ENCODE measurements at places on chromosomes 7 and 10.

GRCh38 chr7:126778101-126778500 is 474.6 kb downstream of the GRM8 start:
- DNase-seq: no peak

DNA sequence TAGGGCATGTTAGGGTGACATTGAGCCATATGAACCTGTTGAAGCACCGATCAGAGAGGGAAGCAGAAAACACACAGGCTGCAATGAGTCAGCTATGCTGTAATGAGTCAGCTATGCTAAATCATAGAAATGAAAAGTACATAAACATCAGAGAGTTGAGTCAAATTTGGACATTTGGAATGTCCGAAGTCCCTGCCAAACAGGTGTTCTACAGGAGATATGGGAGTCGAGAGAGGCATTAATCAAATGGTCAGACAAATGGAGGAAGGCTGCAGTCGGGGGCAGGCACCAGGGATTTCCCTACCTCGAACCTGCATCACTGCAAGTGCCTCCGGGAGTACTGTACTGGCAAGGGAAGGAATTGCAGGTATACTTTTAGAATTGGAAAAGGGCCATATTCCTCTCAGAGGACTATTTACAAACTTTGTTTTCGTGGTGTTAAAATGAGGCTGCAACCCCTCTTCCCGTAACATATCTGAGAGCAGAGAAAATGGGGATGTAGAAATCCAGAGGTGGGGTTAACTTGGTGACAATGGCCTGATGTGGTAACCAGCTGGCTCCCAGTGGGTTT is 8.8 kb upstream of the ZC3HAV1 start:
- DNase-seq: no peak

- no peak for DNase-seq
Observed at GRCh38 chr10:94412449-94412848, 10.1 kb downstream of the TBC1D12 start.

- DNase-seq: no peak
Observed at GRCh38 chr7:130151591-130152492, 53.4 kb downstream of the TMEM209 start.

DNA sequence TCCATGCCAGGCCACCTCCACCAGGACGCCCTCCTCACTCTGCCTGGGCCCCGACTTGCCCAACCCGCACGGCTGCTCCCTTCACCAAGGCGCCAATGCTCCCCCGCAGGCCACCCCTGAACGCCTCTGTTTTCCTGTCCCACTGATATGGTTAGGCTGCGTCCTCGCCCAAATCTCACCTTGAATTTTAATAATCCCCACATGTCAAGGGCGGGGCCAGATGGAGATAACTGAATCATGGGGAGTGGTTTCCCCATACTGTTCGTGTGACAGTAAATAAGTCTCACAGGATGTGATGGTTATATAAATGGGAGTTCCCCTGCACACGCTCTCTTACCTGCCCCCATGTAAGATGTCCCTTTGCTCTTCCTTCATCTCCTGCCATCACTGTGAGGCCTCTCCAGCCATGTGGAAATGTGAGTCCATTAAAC is 29.8 kb downstream of the RSU1 start:
- DNase-seq: peak; percentile 33

DNA sequence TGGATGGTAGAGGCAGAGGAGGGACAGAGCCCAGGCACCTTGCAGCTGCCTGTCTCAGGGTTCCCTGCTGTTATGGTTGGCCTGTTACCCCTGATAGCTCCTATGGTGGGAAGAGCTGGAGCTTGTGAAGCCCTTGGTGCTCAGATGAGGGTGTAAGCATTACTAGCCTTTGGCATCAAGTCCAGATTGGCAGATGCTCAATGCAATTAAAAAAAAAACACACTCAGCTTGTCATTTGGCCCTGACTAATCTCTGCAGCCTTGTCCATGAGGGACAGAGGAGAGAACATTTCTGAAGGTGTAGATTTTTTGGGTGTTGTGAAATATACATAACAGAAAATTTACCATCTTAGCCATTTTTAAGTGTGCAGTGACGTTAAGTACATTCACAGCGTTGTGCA is 86.3 kb downstream of the PLPP4 start:
- no peak for DNase-seq

DNA sequence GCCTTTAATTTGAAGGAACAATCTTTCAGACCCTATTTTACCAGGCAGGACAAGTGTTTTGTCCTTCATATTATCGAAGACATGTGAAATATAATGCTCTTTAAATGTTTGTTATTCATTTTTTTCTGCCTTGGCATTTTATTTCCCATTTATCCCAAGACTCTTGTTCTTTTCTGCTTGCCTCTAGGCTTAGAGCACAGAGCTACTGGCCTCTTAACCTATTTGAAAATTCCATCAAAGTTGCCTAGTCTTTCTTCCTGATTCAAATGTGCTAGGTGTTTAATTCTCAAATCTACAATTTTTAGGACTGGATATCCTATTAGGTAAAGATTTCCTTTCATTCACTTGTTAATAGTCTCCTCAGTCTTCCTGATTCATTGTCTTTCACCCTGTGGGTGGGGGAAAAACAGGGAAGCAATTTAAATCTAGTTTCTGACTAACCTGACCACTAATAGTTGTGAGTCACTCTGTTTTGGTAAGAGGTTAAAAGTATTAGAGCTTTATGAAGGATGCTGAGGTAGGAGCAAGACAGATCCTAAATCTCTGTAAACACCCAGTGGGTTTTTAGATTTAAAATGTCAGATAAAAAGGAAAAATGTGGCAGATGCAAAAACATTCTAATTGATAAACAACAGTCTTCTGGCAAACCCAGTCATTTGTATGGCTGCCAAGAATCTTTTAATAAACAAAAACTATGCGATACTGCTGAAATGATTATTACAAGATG is 1.5 kb downstream of the LIPK start:
- DNase-seq: no peak

DNA sequence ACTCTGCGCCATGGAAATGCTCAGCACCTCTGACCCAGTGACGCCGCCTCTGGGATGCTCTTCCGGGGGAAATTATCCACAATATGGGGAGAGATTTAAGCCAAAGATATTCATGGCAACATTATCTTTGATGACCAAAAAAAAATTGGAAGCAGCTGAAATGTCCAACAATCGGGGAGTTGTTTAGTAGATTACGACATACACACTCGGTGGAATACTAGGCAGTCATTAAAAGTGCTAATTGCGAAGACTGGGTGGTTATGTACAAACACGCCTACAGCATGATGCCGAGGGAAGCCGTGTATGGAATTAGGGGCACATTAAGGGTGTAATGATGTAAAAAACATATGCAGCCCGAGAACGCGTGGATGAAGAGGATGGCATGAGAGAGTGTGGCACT is 75.2 kb downstream of the UNCX start:
- DNase-seq: no peak

DNA sequence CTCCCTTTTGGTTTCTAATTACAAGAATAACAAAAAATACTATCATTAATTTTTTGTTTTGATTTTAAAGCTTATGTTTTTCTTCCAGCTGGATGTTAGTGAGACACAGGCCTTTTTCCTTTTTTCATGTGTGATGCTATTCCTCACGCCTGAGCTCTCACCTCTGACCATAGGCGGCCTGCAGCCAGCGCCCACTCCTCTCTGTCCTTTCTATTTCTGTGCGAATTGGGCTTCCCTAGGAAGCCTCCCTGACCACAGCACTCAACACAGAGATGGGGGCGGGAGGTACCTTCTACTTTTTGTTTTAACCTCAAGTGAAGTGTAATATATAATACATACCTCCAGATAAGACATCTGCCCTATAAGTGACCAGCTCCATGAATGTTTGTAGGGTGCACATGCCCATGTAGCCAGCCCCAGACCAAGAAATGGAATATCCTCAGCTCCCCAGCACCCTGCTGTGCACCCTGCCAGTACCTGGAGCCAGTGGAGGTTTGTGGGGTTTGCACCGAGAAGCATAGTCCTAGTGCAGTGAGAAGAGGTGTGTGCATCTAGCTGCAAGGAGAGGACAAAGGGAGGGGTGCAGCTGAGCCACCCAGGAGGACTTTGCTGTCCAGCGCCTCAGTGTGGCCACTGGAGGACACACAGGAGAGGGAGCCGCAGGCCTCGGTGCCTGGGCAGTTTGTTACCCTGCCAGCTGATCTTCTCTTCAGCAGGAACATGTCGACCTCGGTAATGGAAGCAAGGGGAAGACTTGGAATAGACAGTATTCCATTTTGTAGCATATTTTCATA is 38.5 kb downstream of the BNIP3 start:
- no peak for DNase-seq

DNA sequence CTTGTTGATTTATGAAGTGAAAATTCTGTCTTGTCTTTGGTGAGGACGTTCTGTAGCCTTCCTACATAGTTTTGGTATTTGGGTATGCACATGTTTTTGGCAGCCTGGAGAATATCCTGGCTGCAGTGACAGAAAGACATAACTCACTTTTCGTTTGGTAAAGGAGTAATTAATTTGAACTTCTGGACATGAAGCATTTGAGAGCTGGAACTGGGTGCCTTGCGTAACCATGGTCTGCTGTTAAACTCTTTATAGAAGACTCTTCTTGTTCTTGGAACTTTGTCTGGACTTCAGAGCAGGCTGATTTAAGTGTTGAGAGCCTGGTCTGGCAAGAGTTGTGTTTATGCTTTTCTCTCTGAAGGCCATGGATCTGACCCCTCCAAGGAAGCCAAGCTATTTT is 231.3 kb downstream of the LRMDA start:
- no peak for DNase-seq

DNA sequence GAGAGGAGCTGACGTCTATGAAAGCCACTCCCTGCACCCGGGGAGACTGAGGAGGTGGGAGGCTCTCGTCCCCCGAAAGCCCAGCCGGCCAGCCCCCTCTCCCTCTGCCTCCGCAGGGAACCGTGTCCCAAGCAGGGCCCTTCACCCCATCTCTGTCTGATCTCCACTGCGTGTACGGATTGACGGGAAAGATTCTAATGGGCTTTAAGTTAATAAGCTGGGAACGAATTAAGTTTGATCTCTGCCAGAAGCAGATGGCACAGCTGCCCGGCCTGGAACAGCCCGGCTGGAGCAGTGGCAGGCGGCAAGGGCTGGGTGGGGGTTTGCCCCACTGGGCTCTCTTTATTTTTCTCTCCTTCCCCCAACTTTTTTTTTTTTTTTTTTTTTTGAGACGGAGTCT is 6.1 kb upstream of the SLC29A4 start:
- no peak for DNase-seq

DNA sequence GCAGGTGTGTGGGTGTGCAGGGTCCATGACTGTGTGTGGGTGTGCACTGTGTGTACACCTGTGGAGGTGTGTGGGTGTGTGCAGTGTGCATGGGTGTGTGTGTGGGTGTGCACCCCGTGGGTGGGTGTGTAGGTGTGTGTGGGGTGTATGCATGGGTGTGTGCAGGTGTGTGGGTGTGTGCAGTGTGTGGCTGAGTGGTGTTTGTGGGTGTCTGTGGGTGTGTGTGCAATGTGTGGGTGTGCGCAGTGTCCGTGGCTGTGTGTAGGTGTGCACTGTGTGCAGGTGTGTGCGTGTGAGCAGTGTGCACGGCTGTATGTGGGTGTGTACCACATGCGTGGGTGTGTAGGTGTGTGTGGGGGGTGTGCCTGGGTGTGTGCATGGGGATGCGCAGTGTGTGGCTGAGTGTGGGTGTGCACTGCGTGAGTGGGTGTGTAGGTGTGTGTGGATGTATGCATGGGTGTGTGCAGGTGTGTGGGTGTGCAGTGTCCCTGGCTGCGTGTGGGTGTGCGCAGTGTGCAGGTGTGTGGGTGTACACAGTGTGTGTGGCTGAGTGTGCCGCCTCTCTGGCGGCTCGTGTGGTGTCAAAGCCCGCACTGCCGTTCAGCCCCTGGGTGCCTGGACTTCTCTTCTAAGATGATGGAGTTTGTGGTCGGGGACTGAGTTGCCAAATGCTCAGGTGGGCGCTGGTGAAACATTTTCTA is 208.3 kb downstream of the DNAJB6 start:
- no peak for DNase-seq

GRCh38 chr7:16494955-16495719 is 29.6 kb upstream of the SOSTDC1 start:
- no peak for DNase-seq

- DNase-seq: no peak
Observed at GRCh38 chr10:58209669-58210068, 58.0 kb downstream of the IPMK start.

- DNase-seq: no peak
Observed at GRCh38 chr7:108634535-108634934, 64.9 kb downstream of the DNAJB9 start.

DNA sequence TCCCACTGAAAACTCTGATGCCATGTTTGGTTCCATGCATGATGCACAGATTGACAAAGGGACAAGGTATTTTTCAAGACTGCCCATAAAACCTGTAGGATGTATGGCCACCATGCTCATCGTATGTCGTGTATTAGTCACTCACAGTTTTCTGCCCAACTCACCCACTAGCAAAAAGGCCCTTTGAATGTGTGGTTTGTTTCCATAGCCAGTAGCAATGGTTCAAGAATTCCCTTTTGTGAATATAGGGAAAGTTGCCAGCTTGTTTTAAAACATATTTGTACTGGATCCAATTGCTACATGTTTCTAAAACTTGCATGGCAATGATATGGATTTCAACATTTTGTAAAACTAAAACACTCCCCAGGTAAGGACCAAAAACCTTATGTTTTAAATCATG is 280.9 kb upstream of the YAE1 start:
- no peak for DNase-seq

DNA sequence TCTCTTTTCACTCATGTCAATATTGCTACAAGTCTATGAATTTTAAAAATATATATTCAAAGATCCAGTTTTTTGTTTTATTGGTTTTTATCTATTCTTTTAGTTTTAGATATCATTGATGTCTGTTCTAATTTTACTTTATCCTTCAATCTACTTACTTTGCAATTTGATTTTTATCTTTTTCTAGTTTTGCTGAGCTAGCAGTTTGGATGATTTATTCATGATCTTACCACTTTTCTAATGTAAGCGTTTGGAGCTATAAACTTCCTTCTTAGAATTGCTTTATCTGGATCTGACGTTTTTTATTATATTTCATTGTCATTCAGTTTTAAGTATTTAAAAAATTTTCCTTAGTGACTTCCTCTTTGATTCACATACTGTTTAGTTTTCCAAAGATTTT is 664.5 kb upstream of the VSTM2A start:
- no peak for DNase-seq

DNA sequence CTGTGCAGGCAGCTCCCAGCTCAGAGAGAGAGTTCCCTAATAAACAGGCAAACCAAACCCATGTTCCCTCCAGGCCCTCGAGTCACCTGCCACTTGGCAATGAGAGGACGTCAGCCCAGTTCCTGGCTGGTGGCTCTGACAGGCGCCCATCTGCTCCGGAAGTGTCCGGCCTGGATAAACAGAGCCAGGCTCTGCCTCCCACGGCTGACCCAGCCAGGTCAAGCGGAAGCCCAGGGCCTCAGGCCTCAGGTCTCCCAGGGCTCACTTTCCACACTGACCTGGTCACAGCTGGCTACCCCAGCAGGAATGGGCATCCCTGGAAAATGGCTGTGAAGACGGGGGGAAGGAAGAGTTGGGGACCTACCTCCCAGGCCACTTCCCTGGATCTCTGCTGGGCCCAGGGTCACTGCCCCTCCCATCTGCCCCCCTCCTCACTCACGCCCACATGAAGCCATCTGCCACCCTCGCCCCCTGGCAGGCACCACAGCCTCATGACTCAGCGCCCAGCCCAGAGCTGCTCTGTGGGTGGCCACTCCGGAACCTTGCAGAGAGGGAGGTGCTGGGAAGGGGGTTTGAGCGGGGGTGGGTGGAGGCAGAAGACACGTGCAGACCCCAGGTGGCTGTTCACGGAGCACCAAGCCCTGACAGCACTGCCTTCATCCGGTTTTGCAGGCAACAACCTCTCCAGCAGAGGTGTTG is 37.4 kb upstream of the DUSP5 start:
- no peak for DNase-seq

GRCh38 chr7:47338026-47338425 is 243.9 kb downstream of the TNS3 start:
- DNase-seq: no peak
